ENCODE measurements at places on chromosomes 1 and 21. TPM values are rescaled to one million over a fixed set of nuclear protein-coding genes. Genes with fewer than 3 reads are reported as not detected.

DNA sequence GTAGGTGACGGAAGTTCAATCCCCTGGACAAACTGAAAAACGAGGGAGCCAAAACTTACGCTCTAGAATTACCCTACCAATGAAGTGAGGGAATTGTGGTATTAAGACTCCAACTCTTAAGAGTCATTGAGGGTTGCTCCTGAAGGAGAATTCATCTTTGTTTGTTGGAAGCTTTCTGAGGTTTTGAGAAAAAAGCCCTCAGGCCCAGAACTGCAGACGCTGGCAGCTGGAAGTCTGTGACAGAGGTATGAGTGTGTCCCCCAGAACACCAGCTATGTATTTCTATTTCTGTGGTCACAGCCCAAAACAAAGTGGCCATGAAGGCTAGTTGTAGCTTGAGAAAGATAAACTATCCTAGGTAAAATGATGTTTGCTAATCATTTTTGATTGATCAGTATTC is 438.8 kb upstream of the B3GALT2 start:
- DNase-seq: no peak

The AVPR1B gene
- total RNA-seq: not detected

DNA sequence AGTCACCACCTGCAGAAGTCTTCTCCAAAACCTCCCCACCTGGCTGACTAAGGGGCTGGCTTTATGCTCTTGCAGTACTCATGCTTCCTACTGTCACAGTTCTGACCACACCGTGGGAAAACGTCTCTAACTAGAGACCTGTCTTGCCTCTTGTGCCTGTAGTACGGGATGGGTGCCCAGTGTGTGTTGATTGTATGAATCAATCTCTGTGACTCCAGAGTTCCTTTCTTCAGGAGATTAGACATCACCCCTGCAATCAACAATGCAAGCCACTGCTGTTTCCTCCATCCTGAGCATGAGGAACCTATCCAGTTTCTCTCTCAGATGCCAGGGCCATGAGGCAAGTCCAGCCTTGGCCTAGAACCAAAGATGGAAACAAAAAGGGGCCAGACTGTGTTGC is 64.1 kb downstream of the LRRN2 start:
- no peak for DNase-seq

DNA sequence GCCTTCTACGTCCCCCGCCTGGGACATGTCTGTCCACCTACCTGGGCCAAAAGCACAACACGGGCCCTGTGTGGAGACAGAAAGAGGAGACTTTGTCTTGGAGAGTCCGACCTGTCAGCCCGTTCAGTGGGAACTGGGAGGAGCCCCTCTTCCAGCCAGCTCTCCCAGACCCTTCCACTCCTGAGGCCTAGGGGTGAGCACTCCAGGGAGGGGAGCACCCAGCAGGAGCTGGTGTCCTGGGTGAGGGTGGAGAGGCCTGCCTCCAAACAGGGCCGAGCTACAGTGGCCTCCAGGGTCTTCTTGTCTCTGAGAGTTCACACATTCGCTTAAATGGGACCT is 546 bp downstream of the SPOCD1 start:
- DNase-seq: no peak

Data from psoas muscle (tissue), 8 donors.